ENCODE measurements at places on chromosomes 3 and 15.

GRCh38 chr15:72838311-72838731 lies 54.8 kb upstream of the ADPGK start:
- no peak for DNase-seq

DNA sequence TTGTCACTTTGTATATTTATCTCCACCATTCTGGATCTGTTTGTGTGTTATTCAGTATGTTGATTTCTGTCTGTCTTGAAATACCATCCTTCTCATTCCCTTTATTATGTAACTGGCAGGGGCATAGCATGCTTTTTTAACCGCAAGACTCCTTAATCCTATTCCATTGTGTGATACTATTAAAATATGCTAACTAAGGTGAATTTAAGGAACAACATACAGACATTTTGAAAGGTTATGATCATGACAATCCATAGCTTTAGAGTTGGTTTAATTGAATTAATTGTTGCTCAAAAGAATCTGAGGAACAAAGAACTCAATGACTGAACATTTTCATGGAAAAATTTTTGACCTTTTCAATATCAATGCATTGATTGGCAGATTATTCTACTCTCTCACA lies 677.3 kb upstream of the ROBO1 start:
- DNase-seq = no peak

- no peak for DNase-seq
These were observed 32.9 kb downstream of the SNTN start for GRCh38 chr3:63685340-63685739.

- no peak for DNase-seq
These were observed 18.2 kb downstream of the CMTM6 start for GRCh38 chr3:32484436-32484835.

- DNase-seq = no peak
These were observed 23.0 kb upstream of the ANP32A start for GRCh38 chr15:68843425-68844311.

DNA sequence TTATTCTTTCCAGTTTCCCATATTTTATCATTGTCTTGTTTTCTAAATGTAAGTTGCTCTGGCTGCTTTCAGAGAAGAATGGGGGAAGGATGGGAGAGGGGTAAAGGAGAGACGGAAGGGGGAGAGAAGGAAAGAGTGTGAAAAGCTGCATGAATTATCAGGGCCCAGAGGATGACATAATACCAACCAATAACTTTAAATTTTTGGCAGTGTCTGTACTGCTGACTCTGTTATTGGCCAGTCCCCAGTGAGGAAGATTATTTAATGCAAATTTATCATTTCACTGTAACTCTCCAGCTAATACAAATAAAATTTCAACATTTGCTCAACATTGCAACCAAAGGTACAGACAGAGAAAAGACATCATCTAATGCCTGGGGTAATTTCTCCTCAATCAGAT lies 551.7 kb upstream of the CFAP20DC start:
- DNase-seq = no peak

GRCh38 chr15:27059610-27060202 lies 88.7 kb downstream of the GABRG3 start:
- peak; percentile 6 for DNase-seq

Data from retinal pigment epithelial cell (primary cell).